Left lung (tissue), 14 donors: ENCODE measurements at places on chromosomes 1 and 21. TPM values are rescaled to one million over a fixed set of nuclear protein-coding genes. Genes with fewer than 3 reads are reported as not detected.

The CHAF1B gene
- polyA plus RNA-seq = 10.1 TPM

The AMY1C gene
- 0.73 TPM for polyA plus RNA-seq

The CCDC185 gene
- not detected for polyA plus RNA-seq

The NID1 gene
- 213 TPM for polyA plus RNA-seq

The ADGRB2 gene
- 19.9 TPM for polyA plus RNA-seq

The PTPN14 gene
- polyA plus RNA-seq = 14.9 TPM

The ABCD3 gene
- polyA plus RNA-seq = 43.5 TPM

The AMY1A gene
- polyA plus RNA-seq = not detected

The LAMTOR2 gene
- polyA plus RNA-seq = 39.0 TPM

The CLIC4 gene
- polyA plus RNA-seq = 257 TPM

The DISC1 gene
- polyA plus RNA-seq = 11.7 TPM

The SLAMF9 gene
- not detected for polyA plus RNA-seq

The SH2D2A gene
- polyA plus RNA-seq = 0.73 TPM

The RGS5 gene
- polyA plus RNA-seq = 101 TPM
